ENCODE measurements at places on chromosomes 7 and 10.

GRCh38 chr10:54585572-54585971, 215.5 kb downstream of the PCDH15 start:
- DNase-seq: no peak

GRCh38 chr10:88923520-88923919, 29.1 kb downstream of the ACTA2 start:
- peak; percentile 38 for DNase-seq

DNA sequence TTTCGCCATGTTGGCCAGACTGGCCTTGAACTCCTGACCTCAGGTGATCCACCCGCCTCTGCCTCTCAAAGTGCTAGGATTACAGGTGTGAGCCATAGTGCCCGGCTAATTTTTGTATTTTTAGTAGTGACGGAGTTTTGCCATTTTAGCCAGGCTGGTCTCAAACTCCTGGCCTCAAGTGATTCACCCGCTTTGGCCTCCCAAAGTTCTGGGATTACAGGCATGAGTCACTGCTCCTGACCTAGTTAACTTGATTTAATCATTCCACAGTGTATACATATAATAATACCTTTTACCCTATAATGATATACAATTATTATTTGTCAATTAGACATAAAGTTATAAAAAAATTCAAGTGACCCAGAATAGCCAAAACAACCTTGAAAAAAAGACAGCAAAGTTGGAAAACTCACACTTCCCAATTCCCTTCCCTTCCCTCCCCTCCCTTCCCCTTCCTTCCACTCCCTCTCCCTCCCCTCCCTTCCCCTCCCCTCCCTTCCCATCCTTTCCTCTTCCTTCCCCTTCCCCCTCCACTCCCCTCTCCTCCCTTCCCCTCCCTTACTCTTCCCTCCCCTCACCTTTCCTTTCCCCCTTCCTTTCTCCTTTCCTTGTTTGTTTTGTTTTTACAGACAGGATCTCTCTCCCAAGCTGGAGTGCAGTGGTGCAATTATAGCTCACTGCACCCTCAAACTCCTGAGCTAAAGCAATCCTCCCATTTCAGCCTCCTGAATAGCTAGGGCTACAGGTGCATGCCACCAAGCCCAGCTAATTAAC, 14.8 kb upstream of the ZMIZ2 start:
- DNase-seq: peak; percentile 87

GRCh38 chr10:97882142-97883091, 32.8 kb downstream of the GOLGA7B start:
- DNase-seq: peak; percentile 88

GRCh38 chr10:80498078-80498832, 39.4 kb upstream of the SH2D4B start:
- no peak for DNase-seq

DNA sequence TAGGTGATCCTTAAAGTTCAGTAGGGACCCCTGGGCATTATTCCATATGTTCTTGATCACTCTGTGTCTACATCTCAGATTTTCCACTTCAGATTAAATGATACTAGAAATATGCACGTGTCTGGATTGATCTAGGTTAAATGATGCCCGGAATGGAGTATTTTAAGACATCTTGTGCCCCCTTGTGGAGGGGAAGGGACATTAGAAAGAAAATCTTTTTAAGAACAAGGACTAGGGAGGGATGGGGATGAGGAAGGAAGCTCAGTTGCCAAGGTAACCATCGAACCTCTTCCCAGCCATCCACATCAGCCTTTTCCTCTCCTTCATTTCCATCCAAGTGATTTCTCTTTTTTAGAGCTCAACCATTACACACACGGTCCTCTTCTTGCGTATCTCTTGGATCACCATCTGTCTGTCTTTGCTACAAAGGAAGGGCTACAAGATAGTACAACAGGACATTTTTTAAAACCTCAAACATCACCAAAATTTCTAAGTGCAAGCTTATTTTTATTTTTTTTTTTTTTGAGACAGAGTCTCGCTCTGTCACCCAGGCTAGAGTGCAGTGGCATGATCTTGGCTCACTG, 40.5 kb downstream of the PRSS2 start:
- peak; percentile 65 for DNase-seq
